Heart left ventricle (tissue), 16 donors: ENCODE measurements at places on chromosomes 3 and 15.

- DNase-seq: no peak
Observed at GRCh38 chr3:70914862-70915261, 602.4 kb upstream of the MDFIC2 start.

GRCh38 chr3:57234613-57235575 is 7.4 kb downstream of the APPL1 start:
- no peak for DNase-seq

- DNase-seq: no peak
Observed at GRCh38 chr3:28935146-28935545, 345.7 kb upstream of the RBMS3 start.

GRCh38 chr15:45110256-45110820 is 3.6 kb downstream of the DUOX2 start:
- no peak for DNase-seq

- no peak for DNase-seq
Observed at GRCh38 chr3:164208048-164208447, 870.2 kb downstream of the SI start.

DNA sequence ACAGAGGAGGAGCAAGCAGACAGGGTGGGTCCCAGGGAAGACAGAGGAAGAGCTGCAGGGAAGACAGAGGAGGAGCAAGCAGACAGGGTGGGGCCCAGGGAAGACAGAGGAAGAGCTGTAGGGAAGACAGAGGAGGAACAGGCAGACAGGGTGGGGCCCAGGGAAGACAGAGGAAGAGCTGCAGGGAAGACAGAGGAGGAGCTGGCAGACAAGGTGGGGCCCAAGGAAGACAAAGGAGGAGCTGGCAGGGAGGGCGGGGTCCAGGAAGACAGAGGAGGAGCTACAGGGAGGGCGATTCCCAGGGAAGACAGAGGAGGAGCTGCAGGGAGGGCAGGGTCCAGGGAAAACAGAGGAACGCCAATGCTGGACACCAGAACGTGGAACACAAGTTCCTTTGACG is 66.5 kb downstream of the PLXNA1 start:
- DNase-seq: no peak

DNA sequence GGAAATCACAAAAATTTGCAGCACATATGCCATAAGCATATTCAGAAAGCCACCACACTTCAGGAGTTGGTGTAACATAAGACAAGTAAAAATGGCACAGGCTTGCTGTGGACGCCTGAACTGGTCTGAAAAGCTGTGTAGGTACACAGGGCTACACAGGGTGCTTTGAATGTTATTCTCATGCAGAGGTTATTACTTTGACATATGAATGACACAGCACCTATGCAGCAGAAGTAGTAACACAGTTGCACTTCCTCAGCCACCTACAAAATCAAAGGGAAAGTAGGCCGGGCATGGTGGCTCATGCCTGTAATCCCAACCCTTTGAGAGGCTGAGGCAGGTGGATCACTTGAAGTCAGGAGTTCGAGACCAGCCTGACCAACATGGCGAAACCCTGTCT is 54.5 kb downstream of the OSBPL10 start:
- DNase-seq: no peak

DNA sequence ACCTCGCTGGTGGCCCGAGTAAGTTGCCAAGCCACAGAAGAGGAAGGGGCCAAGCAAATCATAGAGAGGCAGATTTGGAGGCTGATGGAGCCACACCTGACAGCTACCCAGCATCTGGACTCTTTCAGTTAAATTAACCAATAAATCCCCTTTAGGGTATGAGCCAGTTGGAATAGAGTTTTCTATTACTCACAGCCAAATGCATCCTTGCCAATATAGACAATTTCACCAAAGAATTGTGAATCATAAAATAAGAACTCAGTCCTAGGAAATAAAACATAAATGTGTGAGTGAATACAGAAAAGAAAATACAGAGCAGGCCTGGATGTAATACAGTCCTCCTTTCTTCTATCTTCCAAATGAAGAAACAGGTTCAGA is 161.6 kb upstream of the ANKRD28 start:
- no peak for DNase-seq
